ENCODE measurements at places on chromosomes 6 and 20. TPM values are rescaled to one million over a fixed set of nuclear protein-coding genes. Genes with fewer than 3 reads are reported as not detected.

PAK5 gene
- not detected for total RNA-seq

RBM24 gene
- 2.4 TPM for total RNA-seq

FAM83C gene
- total RNA-seq: not detected

LINC00237 gene
- total RNA-seq: not detected

KCNG1 gene
- total RNA-seq: not detected

C6orf132 gene
- total RNA-seq: 14.8 TPM

GPSM3 gene
- 5.9 TPM for total RNA-seq

HSPA1L gene
- total RNA-seq: 4.1 TPM

MED23 gene
- total RNA-seq: 42.6 TPM

VWA7 gene
- total RNA-seq: 4.0 TPM

MMS22L gene
- total RNA-seq: 13.5 TPM

APCDD1L gene
- total RNA-seq: not detected

TNFRSF21 gene
- 6.1 TPM for total RNA-seq

SLC17A1 gene
- total RNA-seq: not detected

LAMA2 gene
- total RNA-seq: 63.8 TPM

ERVFRD-1 gene
- total RNA-seq: not detected

DEFB124 gene
- total RNA-seq: not detected

E2F1 gene
- total RNA-seq: not detected

RIPPLY2 gene
- total RNA-seq: not detected

Data from thyroid gland (tissue), 4 donors.